GF-D8 (cell line): ENCODE measurements at places on chromosomes 16 and 17.

- peak; percentile 21 for DNase-seq
Observed at GRCh38 chr16:2829501-2830354, at the start of gene ZG16B. TSS of gene ZG16B (plus strand) at chr16:2830303. CDS start at chr16:2830442, 139 bp downstream.

DNA sequence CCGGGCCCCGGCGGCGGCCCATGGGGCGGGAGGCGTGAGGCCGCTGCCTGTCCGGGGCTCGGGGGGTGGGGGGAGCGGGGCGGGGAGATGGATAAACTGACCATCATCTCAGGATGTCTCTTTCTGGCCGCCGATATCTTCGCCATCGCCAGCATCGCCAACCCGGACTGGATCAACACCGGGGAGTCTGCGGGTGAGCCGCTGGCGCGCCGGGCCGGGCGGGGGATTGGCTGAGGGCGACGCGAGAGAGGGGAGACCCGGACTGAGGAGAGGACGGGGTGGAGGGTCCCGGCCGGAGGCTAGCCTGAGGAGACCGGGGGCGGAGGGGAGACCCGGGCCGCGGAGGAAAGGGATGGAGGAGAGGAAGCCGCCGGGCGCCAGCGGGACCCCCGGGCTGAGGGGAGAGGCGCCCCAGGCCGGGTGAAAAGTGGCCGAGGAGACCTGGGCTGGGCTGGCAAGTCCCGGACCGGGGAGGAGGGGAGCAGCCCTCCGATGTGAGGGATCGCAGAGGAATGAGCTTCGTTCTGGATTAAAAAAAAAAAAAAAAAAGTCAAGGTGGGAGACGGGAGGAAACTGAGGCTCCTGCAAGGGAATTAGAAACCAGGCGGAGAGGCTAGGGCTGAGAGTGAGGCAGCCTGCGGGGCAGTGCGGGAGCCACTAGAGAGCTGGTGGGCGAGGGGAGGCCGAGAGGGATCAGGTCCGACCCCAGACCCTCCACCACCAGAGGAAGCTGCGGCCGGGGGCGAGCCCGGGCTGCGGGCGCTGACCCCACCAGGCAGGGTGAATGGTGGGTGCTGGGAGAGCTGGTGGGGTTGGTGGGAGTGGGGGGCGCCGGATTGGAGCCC, 526 bp downstream of the MOSMO start:
- DNase-seq: no peak

GRCh38 chr16:64061621-64062020, 1060.2 kb downstream of the CDH11 start:
- DNase-seq: no peak

DNA sequence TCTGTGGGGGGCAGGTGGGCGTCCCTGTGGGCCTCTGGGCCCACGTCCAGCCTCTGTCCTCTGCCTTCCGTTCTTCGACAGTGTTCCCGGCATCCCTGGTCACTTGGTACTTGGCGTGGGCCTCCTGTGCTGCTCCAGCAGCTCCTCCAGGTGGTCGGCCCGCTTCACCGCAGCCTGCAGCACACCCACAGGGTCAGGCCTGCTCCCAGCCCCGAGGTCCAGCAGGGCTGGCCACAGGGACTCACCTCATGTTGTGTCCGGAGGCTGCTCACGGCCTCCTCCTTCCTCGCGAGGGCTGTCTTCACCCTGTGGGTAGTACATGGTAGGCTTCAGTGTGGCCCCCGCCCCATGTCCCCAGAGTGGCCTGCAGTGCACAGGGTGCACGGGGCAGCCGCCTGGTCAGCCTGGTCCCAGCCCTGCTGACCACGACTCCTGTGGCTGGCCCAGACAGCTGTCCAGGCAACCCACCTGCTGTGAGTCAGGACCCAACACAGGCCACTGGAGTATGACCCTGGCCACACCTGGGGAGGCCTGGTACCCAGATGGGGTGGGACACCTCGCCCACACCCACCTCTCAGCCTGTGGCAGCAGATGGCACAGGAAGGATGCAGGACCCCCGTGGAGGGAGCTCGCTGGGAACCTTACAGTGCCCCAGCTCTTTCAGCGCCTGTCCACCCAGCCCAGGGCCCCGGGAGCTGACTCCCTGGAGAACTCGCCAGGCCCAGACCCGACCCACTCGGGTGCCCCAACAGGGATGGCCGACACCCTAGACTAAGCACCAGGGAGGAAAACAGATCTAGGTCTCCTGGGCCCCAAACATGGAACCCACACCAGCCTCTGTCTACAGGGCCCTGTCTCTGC, 23.9 kb upstream of the AATK start:
- DNase-seq: no peak

DNA sequence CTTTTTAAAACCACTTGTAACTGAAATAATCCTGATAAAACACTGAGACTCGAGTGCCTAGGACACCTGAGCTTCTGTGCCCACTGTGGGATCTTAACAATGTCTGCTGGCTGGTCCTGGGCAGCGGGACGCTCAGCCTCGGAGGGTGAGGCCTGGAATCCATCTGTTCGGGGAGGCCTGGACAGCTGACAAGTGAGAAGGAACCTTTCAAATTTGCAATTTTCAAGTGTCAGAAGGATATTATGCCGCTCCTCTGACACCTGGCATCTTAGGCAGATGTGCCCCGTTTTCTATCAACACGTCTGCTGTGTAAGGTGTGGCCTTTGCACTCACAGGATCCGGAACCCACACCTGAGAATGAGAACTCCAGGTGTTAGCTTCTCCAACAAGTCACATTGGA, 33.1 kb upstream of the C16orf78 start:
- no peak for DNase-seq

DNA sequence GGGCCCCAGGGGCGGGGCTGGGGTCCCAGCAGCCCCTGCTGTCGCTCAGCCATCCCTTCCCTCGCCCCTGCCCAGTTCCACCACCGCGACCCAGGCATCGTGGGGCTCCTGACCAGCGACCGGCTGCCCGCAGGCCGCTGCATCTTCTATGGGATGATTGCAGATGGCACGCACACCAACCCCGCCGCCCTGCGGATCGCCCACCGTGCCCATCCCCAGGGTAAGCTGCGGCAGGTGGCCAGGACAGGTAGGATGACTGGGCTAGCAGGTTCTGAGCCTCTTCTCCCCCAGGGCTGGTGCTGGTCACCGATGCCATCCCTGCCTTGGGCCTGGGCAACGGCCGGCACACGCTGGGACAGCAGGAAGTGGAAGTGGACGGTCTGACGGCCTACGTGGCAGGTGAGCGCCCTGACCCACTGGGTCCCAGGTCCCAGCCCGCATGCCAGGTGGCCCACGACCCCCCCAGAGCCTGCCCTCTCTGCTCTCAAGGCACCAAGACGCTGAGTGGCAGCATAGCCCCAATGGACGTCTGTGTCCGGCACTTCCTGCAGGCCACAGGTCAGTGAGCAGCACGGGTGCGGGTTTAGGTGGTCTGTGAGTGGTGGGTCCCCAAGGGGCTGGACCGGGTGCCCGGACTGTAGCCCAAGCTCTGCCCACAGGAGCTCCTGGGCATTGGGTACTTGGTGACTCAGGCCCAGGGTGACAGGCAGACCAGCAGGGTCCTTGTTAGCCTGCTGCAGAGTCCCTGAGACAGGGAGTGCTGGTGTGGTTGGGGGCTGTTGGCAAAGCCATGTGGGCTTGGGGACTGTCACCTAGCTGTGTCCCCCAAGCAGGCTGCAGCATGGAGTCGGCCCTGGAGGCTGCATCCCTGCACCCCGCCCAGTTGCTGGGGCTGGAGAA, 2.8 kb downstream of the CEMP1 start:
- DNase-seq: no peak

DNA sequence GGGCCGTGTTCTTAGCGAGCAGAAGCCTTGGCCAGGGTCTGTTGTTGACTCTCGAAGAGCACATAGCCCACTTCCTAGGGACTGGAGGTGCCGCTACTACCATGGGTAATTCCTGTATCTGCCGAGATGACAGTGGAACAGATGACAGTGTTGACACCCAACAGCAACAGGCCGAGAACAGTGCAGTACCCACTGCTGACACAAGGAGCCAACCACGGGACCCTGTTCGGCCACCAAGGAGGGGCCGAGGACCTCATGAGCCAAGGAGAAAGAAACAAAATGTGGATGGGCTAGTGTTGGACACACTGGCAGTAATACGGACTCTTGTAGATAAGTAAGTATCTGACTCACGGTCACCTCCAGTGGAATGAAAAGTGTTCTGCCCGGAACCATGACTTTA, 18.5 kb downstream of the RSPRY1 start:
- no peak for DNase-seq

GRCh38 chr17:73785496-73785895, 141.3 kb upstream of the SDK2 start:
- no peak for DNase-seq

GRCh38 chr17:83037084-83037873, 42.1 kb upstream of the METRNL start:
- no peak for DNase-seq

DNA sequence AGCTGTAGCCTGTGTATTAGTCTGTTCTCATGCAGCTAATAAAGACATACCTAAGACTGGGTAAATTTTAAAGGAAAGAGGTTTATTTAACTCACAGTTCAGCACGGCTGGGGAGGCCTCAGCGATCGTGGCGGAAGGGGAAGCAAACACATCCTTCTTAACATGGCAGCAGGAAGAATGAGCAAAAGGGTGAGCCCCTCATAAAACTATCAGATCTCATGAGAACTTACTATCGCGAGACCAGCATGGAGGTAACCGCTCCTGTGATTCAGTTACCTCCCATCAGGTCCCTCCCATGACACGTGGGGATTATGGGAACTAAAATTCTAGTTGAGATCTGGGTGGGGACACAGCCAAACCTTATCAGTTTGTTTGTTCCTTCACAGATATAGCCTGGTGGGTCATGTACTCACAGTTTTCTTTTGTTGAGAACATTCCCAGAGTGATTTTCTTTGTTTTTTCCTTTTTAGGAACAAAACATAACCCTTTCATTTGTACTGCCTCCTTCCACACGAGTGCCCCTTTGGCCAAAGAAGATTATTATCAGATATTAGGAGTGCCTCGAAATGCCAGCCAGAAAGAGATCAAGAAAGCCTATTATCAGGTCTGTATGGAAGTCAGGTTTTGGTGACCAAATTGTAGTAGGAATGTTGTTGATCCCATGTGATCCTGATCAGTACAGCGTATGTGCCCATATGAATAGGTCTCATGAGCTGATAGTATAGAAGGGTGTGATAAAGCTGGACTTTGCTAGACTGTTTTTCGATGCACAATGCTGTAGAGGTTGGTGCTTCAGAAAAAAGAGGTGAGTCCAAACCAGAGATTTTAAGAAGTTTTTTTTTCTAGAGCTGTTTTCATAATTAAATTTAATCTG, 8.5 kb downstream of the DNAJA3 start:
- DNase-seq: no peak

- no peak for DNase-seq
Observed at GRCh38 chr17:29076087-29076486, 33.1 kb downstream of the PIPOX start.

DNA sequence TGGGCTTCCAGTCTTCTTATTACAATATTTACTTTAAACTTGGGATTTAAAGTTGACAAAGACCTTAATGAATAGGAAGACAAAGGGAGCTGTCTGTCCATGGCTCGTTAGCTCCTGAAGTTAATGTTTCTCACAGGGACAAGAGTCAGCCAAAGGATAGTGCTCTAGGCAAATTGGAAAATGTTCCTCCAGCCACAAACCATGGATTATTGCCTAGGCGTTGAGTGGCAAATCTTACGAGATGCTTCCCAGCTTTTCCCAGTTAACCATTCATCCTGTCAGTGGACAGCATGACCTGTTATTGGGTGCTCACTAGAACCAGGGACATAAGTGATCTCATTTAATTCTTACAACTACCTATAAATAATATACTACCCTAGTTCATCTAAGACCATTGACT, 3.6 kb downstream of the TEX2 start:
- no peak for DNase-seq

- no peak for DNase-seq
Observed at GRCh38 chr16:2609827-2610470, 72.1 kb downstream of the PDPK1 start.

GRCh38 chr16:29804020-29804419, 2.3 kb upstream of the MAZ start:
- DNase-seq: no peak

GRCh38 chr17:20157001-20157310, 147.8 kb downstream of the SPECC1 start:
- DNase-seq: no peak

DNA sequence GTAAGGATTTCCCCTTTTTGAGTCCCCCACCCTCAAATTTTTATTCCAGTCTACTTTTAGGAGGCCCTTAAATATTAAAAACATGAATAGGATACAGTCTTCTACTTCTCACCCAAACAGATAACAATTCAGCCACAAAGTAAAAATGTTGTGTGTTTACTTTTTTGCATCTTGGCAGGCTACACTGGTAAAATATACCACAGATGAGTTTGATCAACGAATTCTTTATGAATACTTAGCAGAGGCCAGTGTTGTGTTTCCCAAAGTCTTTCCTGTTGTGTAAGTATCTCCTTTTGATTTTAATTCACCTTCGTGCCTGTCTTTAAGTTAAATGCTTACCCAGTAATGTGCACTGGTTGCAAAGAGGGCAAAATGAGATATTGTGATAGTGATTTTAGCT, 34.4 kb upstream of the RAB11FIP4 start:
- no peak for DNase-seq

DNA sequence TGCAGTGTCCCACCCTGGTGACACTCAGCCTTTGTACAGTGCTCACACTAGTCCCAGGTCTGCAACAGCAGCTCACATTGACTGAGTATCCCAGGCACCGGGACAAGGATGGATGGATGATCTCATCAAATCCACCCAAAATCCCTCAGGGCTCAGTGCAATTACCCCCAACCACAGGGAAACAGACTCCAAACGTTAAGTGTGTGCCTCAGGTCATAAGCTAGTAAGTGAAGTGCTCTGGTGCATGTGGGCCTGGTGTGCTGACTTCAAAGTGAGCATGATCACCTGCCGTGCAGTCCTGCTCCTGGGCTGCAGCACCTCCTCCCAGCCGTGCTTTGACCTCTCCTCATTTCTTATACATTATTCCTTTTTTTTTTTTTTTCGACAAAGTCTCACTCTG, 31.2 kb upstream of the CD300E start:
- no peak for DNase-seq

- DNase-seq: no peak
Observed at GRCh38 chr17:9079461-9080103, 58.3 kb downstream of the NTN1 start.

DNA sequence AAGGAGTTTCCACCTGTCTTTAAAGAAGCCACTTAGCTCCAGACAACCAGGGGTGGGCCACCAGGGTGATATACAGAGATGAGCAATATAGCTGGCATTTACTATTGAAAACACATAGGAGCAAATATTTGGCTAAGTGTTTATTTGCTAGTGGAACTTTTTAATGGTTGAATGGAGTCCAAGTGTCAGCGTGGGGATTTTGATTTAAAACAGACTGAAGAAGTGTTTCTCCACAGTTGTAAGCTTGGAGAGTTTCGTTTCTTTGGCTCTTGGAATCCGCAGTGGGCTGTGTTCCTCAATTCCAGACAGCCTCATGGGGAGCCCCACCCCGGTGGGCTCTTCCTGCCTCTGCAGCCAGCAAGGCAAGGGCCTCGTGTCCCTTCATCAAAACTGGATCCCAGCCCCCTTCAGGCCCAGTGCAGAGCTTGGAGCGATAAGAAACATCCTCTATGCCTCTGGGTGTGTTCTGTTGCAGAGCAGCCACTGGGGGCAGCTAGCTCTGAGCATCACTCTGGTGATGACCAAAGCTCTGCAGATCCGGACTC, 36.1 kb downstream of the NOG start:
- DNase-seq: no peak

GRCh38 chr17:78359997-78360370, at the start of gene SOCS3:
TSS of gene SOCS3 (minus strand) at chr17:78360077. CDS start at chr17:78359095, 982 bp downstream.
- peak; percentile 80 for DNase-seq

GRCh38 chr16:56241596-56241995, 50.3 kb downstream of the GNAO1 start:
- no peak for DNase-seq

- no peak for DNase-seq
Observed at GRCh38 chr16:70478912-70479341, 24.5 kb downstream of the FCSK start.
